ENCODE measurements at places on chromosomes 16 and 17.

DNA sequence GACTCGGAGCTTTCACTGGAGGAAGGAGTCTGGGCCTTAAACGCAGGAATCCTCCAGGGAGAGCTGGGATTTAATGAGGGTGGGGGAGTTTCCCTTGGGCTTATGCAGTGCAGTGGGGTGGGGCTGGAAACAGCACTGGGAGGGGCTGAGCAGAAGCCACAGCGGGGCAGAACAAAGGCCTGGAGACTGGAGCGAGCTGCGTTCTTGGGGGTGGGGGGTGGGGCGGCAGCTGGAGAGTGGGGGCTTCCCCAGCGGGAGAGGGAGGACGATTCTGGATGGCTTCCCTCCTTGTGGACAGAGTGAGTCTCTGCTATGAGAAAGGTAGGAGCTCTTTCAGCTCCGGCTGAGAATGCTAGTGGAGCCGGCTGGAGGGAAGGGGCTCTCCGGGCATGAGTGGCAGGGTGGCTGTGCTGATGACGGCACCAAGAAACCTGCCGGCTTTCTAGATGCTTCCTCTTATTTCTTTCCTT lies 406.0 kb downstream of the SEC14L1 start:
- DNase-seq = no peak

DNA sequence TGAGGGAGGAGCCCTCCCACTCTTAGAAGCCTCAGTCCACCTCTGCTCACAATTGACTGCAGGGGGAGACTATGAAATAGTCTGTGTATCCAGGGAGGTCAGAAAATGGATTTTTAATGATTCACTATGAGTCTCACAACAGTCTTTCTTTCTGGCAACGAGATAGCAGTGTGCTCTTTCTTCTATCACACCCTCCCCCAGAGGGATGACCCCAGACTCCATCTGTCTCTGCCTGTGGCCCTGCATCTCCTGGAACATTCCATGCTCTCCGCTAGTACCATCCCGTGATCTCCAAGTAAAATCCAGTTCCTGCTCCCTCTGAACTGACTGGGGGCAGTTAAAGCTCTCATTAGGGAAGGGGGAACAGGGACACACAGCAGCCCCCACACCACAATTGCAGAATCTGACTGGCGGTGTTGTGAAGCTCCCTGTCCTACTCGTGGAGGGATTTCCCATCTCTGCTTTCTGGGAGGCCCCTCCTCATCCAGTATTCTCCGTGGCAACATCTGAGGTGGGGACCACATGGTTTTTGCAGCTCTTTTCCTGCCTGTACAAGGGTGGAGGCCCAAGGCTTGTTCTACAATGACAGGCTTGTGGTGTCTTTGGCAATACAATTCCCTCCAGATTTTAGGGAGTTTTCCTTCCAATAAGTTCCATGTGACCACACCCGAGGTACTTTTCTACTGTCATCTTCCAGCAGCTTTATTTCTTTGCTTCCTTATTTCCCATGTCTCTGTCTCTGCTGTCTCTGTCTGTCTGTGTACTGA lies 19.4 kb downstream of the NATD1 start:
- no peak for DNase-seq

- DNase-seq = no peak
Observed at GRCh38 chr17:82914375-82914774, 74.6 kb upstream of the ZNF750 start.

DNA sequence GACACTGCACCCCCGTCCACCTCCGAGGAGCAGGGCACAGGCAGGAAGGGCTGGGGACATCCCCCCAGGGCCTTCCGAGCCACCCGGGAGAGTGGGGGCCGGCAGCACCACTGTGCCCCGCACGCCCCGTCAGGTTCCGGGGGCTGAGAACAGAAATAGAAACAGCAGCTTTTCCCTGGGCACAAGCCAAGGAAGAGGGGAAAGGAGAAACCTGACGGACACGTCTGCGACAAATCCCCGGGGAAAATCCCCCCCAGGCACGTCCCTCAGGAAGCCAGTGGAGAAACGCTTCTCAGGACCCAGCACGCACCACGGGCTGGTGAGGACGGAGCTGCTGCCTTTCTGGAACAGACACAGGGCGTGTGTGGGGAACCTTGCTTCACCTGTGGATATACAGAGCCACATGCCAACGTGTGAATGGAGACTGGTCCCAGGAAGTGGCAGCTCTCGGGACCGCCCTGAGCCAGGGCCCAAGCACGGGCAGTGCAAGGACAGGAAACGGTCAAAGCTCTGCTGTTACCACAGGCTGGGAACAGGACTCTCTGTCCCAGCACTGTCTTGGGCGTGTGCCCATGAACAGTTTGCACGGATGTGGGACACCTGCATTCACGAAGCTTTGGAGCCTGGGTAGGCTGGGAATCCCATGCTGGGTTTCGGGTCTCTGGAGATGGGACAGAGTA lies 1.2 kb upstream of the TMEM204 start:
- no peak for DNase-seq

GRCh38 chr17:72223866-72224291 lies 103.1 kb downstream of the SOX9 start:
- DNase-seq = no peak

GRCh38 chr17:76262732-76263344 lies 2.3 kb upstream of the UBALD2 start:
- no peak for DNase-seq

DNA sequence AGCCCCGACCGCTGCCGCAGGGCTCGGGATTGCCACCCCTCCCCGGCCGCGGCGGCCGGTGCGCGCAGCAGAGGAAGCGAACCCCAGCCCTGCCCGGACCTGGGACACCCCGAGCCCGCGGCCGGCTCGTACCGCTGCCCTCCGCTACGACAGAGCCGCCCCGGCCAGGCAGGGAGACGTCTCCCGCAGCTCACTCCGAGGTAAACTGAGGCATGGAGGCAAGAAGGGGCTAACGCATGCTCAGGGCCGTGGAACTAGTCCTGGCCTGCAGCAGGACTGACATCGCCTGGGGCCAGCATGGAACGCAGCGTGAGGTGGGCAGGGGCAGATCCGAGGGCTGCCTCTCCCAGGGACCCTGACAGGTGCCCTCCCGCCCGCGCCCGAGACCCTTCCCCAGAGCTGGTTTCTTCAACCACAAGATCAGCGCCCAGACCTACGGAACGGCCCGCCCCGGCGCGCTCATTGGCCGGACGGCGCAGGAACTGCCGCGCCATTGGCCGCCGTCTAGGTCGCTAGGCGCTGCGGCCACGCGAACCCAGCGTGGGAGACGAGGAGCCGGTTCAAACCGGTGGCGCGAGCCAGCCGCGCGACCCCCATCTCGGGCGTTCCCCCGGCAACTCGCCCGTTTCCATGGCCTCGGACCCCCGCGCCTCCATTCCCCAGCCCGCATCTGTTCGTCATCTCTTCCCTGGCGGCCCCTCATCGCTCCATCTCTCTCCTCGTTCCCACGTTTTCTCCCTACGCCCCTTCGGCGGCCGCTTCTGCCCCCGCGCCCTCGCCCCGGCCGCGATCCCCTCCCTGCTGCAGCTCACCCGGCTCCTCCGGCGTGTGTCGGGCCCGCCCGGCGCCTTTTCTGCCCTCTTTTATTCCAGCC lies at the start of gene SLC43A2:
TSS of gene SLC43A2 (minus strand) at position 853 of the 874 bp plus-strand sequence. CDS start 960 bp downstream, outside the sequence.
- peak; percentile 69 for DNase-seq

DNA sequence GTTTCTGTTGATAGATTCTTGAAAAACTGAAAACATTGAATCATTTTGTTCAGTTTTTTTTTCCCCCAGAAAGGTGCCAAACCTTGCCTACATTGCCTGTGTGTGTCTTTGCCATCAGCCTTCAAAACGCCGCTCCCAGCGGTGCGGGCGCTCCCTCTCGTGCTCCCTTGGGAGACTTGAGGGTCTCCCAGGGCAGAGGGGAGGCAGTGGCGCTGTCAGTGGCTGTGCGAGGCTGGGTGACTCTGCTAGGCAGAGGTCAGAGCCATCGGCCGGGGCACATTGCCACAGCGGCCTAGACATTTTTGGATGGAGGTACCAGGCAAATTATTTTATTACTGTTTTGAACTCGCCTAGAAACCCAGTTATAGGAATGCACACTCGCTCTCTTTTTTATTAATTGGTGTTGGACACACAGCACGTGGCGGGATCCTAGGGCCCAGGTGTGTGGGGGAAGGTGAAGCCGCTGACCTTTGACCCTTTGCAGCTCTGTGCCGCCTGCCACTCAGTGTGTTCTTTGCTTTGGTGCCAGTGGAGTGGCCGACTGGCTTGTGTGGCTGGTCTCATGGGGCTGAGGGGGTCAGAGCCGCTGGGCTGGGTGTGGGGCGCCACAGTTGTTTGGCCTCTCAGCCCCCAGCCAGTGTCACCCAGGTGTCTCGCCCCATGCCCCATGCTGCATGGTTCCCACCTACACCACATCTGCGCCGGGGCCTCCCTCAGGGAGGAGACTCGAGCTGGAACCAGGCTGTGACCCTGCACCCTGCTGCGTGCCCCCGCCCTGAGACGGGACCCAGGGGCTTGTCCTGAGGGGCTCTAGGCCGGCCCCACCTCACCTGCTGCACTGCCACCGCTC lies 115.7 kb downstream of the BANP start:
- no peak for DNase-seq

DNA sequence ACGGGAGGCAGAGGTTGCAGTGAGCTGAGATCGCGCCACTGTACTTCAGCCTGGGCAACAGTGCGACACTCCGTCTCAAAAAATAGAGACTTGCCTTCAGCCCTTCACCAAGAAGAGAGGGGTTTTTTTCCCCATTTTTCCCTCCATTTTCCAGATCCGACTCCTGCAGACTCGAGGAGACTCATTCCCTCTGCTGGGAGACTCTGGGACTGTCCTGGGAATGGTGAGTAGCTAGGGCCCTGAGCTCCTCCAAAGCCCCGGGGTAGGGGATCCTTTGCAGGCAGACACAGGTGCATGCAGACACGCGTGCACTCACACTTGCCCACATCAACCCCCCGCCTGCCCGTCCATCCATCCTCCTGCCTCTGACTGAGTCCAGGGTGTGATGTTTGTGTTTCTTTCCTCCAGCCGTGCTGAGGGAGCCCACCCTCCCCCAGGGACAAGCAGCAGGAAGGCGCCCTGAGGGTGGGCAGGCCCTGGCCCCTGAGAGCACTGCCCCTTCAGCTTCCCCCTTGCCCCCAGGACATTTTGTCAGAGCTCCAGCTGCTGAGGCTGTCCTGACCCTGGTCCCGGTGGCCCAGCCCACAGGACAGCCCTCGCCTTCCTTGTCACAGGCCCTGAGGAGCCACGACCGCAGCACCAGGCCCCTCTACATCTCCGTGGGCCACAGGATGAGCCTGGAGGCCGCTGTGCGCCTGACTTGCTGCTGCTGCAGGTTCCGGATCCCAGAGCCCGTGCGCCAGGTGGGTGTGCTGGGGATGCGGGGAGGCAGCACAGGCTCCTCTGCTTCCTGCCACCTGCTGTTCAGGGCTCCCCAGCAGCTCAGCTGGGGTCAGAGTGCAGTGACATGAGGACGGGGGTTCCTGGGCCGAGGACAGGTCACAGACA lies 10.2 kb downstream of the ENDOV start:
- DNase-seq = no peak

DNA sequence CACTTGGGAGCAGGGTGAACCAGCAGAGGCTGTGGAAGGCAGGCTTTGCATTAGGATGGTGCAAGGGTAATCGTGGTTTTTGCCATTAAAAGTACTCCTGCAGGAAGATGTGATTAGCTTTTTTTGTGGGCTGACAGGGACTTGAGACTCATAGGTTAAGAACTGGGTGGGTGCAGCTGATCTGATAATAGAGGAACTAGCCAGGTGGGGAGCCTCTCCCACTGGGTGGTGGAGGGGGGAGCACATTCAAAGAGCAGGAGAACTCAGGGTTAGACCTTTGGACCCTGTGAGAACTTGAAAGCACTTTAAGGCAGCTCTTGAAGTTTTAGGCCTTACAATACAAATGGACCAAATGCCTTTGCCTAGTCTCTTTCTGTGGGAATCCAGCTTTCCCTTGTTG lies 32.4 kb downstream of the CCL4 start:
- no peak for DNase-seq

- no peak for DNase-seq
Observed at GRCh38 chr16:65122724-65123395, 997 bp upstream of the CDH11 start.

DNA sequence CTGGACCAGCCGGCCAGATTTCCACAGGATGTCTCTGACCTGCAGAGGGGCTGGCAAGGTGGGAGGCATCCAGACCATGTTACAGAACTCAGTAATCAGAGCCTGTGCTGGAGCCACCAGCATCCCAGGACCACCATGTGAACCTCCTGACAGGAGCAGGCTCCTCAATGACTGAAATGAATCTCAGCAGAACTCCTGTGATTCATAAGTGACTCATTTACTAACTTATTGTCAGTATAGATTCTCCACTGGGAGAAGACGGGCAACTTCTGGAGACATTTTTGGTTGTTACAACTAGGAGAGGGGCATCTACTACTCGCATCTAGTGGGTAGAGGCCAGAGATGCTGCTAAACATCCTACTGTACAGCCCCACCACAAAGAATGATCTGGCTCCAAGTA lies 3.1 kb upstream of the WWOX start:
- no peak for DNase-seq

GRCh38 chr16:66391726-66392670 lies 25.5 kb downstream of the CDH5 start:
- DNase-seq = no peak

- DNase-seq = no peak
Observed at GRCh38 chr17:27930000-27930399, 36.8 kb upstream of the LYRM9 start.

DNA sequence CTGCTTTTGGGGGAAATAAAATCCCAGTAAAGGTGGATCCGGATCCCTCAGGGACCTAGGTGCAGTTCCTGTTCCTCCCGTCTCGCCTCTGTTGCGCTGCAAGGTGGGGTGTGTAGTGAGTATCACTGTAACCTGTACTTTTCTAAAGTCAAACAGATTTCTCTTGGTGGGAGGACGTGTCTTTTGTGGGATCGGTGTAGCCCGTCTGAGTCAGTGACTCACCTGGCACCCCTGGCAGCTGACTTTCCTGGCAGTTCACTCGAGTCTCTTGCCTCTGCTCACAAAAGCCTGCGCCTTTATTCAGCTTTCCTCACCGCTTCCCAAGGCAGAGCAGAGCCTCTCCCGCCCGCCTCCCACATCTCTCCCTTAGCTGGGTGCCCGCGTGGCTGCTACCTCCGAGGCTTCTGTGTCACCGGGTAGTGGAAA lies 85.7 kb downstream of the CMIP start:
- DNase-seq = no peak

GRCh38 chr17:65474660-65475059 lies 86.8 kb downstream of the AXIN2 start:
- no peak for DNase-seq

- DNase-seq = no peak
Observed at GRCh38 chr17:4386406-4386805, 19.9 kb upstream of the UBE2G1 start.

DNA sequence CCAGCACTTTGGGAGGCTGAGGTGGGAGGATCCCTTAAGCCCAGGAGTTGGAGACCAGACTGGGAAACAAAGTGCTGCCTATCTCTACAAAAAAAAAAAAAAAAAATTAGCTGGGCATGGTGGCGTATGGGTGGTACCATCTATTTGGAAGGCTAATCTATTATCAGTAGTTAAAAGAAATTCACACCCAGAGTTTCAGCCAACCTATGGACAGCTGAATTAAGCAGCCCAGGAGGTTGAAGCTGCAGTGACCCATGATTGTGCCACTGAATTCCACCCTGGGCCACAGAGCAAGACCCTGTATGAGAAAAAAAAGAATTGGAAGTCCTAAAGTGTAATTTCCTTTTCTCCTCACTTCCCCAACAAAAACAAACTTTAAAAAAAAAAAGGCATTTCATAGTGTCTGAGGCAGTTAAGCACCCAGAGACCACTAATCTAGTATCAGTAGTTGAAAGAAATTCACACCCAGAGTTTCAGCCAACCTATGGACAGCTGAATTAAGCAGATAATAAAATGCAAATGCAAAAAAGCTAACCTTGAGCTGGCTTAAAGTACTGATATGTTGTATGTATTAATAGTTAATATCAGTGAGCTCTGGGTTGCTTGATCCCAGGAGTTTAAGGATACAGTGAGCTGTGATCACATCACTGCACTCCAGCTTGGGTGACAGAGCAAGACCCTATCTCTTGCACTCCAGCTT lies 18.1 kb downstream of the CLTC start:
- no peak for DNase-seq
